ENCODE measurements at places on chromosomes 3 and 15. TPM values are rescaled to one million over a fixed set of nuclear protein-coding genes. Genes with fewer than 3 reads are reported as not detected.

CFAP100 gene
- not detected for total RNA-seq

GRCh38 chr3:61073566-61074165 lies 177.6 kb downstream of the FHIT start:
- DNase-seq: no peak

DNA sequence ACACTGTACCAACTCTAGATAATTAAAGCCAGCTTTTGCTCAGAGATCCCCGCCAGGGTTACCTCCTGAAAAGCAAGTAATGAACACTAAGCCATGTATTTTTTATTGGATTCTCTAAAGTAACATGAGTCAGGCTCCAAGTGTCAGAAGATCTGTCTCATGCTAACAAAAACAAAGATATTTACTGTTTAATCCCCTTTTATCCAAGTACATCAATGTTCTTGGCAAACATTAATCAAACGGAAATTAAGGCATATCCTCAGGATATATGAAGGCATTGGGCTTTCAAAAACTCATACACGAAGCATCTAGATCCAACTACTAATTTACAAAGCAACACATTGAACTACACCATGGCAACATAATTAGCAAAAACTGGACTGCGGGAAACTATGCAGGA lies 37.2 kb downstream of the MYO5A start:
- no peak for DNase-seq

- no peak for DNase-seq
Measured at GRCh38 chr3:152296971-152297370, 28.2 kb downstream of the MBNL1 start.

GRCh38 chr3:25306066-25306465 lies 122.0 kb upstream of the RARB start:
- no peak for DNase-seq

DNA sequence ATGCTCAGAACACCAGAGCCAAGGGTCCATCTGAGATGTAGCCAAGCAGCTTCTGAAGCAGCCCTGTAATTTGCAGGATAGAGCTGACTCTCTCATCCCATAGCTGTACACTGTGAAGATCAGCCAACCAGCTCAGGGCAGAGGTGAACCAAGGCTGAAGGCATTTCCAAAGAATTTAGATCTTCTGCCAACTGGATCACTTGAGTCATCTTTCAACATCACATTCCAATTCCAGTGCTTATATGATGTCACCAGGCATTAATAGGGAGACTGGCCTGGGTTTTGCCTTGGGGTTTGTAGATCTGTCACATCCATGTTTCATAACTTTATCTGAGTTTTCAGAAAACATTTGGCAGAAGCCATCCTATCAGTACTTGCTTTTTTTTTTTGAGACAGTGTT lies 98.2 kb downstream of the NR2F2 start:
- DNase-seq: no peak

DNA sequence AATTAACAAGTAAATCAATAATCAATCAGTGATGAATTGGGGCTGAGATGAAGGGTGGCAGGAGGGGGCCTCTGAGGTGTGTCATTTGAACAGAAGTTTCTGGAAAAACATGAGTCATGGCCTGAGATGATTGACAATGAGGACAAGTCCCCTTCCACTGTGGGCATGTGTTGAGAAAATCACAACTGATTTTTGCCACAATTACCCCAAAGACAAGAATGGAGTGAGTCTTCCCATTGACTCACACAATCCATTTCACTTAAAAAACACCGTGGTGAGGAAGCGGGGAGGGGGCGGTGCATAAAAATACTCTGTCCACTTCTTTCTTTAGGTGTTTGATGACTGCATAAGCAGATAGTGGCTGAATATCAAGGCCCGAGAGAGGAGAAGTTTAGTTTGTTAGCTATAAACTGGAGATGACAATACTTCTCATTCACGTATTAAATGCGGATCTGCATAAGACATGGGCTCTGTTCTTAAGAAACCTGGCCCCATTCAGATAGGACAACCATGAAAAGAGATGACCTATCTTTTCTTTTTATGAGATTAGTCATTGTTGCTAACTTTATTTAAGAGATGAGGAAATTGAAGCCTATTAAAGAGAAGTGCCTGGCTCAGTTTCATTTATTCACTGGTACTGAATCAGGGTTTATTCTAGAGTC lies 34.7 kb downstream of the SHC4 start:
- no peak for DNase-seq

DNA sequence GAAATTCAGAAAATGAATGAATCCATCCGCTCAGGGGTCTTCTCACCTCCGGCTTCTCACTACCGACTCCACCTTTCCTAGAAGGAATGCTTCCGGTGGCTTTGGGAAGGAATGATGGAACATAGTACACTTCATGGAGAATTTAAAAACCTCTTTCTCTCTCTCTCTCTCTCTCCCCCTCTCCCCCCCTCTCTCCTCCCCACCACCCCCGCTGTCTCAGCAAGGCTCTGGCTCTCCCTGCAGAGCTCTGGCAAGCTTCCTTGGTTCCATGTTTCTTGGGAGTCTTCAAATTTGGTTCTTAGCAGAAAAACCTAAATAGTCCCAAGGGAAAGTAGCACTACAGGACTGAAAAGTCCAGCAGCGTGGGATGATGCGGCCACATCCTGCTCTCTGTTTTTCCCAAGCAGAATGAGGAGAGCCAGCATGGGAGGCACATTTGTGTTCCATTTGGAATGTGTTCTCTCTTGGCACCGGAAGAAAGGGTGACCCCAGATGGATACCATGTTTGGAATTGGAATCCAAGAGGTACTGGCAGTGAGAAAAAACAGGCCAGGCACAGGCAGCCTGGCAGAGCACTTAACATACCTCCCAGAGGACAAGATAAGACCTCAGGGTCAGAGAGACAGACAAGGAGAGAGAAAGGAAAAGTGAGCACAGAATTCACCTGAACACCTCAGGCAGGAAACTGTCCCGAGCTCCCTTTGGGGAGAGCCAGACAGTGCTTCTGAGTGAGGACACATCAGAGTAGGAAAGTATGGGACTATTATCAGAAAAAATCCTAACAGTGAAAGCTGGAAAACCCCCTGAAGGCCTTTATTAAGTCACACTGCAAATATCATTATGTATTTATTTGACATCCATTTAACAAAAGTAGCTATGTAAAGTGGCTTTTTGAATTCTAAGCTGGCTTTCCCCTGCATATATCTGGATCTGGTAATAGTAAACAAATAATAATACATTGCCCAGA lies at the start of gene POPDC2:
Gene POPDC2 (minus strand): TSS at position 116 of the 967 bp plus-strand sequence. CDS start 166 bp downstream, outside the sequence.
- DNase-seq: no peak

CACNA1D gene
- total RNA-seq: 20.6 TPM

DNA sequence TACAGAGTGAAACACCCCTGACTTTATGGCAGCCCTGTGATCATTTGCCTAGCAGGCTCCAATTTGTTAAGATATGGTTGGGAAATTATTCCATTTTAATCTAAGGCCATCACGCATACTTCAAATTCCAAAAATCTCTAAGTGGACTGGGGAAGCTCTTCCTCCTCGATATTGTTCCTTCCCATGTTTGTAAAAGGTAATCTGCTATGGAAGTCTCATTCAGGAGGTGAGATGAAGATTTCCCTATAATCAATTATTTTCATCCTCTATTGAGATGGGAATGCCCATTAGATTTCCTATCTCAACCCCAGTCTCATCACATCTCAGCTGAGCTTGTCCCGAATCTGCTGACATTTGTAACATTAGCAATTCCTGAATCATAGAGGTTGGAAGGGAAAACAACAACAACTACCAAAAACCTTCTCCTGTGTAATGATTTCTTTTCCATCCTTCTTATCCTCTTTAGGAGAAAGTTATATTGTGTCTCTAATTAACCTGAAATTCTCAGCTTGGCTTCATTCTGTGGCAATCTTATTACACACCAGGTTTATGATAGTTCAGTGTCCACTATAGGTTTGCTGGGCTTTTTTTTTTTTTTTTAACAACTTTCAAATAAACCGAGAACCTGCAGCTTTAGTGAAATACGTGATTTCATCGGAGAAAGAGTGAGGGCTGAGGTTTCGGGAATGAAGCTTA lies 2.2 kb upstream of the NR2F2 start:
- DNase-seq: no peak

ALAS1 gene
- total RNA-seq: 150 TPM

DNA sequence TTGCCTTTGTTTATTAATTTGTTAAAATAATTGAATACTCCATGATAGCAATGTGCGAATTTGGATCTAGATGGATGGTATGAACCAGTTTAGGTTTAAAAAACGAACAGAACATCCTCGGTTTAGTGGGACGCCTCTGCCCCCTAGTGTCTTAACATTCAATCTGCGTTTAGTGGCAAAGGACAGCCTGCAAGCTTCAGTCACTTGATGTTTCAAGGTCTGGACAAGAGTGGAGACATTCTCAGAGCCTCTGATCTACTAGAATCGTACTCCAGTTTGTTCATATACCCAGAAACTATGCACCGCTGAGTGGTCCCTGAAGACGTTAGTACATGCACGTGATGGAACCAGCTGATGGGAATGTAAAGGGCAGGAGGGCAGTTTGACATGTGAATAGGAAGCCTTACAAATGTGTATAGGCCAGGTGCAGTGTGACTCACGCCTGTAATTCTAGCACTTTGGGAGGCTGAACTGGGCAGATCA lies 17.8 kb upstream of the ATP13A4 start:
- DNase-seq: peak; percentile 42

DNA sequence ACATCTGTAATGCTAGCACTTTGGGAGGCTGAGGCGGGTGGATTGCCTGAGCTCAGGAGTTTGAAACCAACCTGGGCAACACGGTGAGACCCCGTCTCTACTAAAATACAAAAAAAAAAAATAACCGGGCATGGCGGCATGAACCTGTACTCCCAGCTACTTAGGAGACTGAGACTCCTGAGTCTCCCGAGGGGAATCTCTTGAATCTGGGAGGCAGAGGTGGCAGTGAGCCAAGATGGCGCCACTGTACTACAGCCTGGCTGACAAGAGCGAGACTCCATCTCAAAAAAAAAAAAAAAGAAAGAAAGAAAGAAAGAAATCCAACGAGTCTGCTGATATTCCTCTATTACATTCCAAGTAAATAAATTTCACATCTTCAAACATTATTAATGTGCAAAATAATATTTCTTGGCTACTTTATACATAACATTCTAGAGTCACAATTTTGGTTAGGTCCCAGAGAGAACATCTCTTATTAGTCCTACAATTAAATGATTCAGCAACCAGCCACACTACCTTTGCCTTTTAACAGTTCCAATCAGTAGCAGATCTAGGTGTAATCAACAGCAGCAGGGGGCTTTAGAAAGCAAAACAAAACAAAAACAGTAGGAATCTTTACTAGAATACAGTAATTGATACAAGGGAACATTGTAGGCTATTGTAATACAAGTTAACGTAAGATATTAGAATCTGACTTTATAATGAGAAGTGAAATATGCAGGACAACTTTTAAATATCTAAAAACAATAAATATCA lies 195.8 kb downstream of the TBC1D5 start:
- no peak for DNase-seq

DNA sequence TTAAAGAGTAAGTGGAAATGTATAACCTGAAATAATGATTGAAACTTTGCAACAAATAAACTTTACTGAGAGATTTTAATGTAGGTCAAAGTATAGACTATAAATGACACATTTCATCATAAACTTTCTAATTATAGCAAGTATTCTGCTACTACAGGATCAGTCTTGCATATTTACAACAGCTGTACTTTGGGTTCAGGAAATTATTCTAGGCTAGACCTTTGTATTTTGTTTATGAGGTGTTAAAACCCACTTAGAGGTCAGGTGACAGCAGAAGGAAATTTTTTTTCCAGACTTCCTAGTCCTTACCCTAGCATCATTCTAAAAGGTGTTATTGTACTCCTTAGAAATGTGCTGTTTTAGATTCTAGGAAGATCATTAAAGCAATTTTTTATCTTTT lies 2.3 kb downstream of the RNF7 start:
- DNase-seq: no peak

DNA sequence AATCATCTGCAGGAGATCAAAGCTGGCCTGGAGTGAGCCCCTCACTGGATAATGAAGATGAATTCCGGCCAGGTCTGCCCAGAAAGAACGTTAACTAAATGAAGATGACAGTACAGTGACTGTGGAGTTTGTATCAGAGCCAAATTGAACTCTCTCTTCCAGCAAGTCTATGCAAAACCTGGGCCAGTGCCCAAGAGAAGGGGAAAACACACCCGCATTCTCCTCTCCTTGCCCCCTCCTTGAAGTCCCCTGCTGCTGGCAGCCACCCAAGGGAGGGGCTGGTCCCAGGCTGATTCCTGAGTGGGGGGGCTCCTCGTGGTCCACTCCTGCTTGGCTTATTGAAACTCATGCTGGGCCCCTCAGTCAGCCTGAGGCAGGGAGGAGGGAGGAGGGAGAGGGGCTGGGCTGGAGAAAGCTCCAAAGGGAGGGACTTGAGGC lies 155.7 kb downstream of the RAB11A start:
- DNase-seq: no peak

GRCh38 chr3:10247679-10248183 lies 528 bp upstream of the TATDN2 start:
- no peak for DNase-seq

ZNF501 gene
- total RNA-seq: 1.3 TPM

OR4F15 gene
- not detected for total RNA-seq

GPR156 gene
- total RNA-seq: not detected

DNA sequence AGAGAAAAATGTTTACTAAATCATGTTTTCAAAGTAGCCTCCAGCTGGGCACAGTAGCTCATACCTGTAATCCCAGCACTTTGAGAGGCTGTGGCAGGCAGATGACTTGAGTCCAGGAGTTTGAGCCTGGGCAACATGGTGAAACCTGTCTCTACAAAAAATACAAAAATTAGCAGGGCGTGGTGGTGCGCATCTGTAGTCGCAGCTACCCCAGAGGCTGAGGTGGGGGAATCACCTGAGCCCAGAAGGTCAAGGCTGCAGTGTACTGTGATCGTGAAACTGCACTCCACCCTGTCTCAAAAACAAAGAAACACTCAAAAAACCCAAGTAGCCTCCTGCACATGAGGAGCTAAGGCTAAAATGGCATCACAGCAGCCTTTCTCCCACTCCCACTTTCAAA lies 1.6 kb upstream of the PPIB start:
- DNase-seq: no peak

DNA sequence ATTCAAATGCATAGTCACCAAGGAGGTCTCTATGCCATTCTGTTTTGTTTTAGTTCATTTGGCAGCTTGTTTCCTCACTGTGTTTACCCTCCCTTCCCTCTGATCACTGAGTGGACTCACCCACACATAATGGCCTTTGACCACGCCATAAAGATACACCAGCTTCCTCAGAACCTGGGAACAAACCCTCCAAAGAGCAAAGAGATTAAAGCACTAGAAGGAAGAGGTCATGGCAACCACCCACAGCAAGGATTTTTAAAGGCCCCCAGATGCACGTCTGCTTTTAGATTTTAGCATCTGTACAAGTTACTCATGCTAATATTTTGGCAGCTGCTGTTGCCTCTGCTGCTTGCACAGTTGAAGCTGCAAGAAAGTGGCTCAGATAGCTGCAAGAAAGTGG lies 47.9 kb upstream of the CADPS start:
- DNase-seq: peak; percentile 47

GRCh38 chr3:112084980-112085705 lies 1.0 kb upstream of the C3orf52 start:
- no peak for DNase-seq

Measured in left colon (tissue), 2 donors.